Esophagus (tissue), 2 donors: ENCODE measurements at places on chromosomes 2 and 18. TPM values are rescaled to one million over a fixed set of nuclear protein-coding genes. Genes with fewer than 3 reads are reported as not detected.

Gene EPAS1
- 47.4 TPM for polyA plus RNA-seq

Gene EFEMP1
- polyA plus RNA-seq = 5.9 TPM

Gene RGPD3
- 0.12 TPM for polyA plus RNA-seq

Gene MALL
- 235 TPM for polyA plus RNA-seq

Gene COL3A1
- 11.1 TPM for polyA plus RNA-seq

Gene HJURP
- 9.5 TPM for polyA plus RNA-seq

Gene IL1RL2
- 5.0 TPM for polyA plus RNA-seq

Gene SCYGR7
- not detected for polyA plus RNA-seq

Gene AGXT
- polyA plus RNA-seq = not detected

Gene TBR1
- 0.02 TPM for polyA plus RNA-seq

Gene MRO
- 0.16 TPM for polyA plus RNA-seq

Gene LIMS4
- polyA plus RNA-seq = 0.29 TPM

Gene B3GNT7
- polyA plus RNA-seq = 1.9 TPM

Gene CCDC141
- 0.01 TPM for polyA plus RNA-seq

Gene NPPC
- 2.2 TPM for polyA plus RNA-seq

Gene TGFA
- polyA plus RNA-seq = 24.7 TPM

Gene SERPINB2
- polyA plus RNA-seq = 241 TPM

Gene RNPEPL1
- polyA plus RNA-seq = 65.9 TPM

Gene SLC11A1
- polyA plus RNA-seq = 1.5 TPM

Gene DCDC2C
- polyA plus RNA-seq = 0.04 TPM
